ENCODE measurements at places on chromosomes 5 and 9.

DNA sequence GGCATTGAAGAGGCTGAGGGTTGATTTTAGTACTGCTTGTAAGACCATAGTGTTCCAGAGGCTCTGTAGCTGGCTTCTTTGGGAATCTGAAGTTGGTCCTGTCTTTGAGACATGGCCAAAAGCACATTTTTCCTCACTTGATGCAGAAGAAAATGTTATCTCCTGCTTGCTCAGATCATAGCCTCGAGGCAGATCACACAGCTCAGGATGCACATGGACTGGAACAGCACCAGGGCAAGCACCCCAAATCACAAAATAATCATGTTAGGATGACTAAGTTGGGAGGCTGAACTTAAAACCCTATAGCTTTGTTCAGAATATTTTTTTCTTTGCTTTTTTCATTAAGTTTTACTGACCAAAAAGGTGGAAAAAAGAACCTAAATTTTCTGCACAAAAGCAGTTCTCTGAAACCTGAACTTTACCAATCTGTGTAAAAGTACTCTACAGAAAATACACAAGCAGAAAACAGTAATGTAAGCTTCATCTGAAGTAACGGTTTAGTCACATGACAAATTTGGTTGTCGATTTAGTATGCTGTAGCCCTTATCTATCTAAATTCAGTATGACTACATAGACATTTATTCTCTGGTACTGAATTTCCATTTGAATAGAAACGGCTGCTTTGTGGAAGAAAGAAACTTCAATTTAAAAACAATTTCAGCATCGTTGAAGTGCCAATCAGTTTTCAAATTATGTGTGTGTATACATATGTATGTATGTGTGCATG is 3.4 kb downstream of the KLHL9 start:
- no peak for DNase-seq

GRCh38 chr5:103801681-103802080 is 239.1 kb upstream of the NUDT12 start:
- DNase-seq, result no peak

DNA sequence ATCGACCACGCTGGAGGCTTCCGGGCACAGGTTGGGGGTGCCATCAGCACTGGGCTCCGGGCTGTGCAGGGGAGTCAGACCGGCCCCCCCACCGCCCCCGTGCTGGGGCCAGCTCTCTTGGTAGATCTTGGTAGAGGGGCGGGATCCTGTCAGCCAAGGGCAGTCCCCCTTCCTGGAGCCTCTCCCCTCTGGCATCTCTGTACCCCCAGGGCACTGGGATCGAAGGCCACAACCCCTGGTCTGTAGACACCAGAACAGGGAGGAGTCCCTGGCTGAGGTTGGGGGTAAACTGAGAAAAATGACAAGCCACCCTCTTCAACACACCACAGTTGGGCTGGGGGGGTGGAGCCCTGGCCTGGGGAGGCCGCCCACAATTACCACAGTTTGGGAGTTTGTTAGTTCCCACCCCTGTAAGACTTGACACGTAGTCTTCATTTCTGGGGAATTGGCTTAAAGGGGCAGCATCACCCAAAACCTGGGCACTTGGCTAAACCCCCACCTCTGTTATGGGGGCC is 882 bp downstream of the CERCAM start:
- peak; percentile 28 for DNase-seq

GRCh38 chr5:1946122-1946677 is 63.5 kb upstream of the IRX4 start:
- DNase-seq, result no peak

GRCh38 chr5:103894882-103895281 is 332.3 kb upstream of the NUDT12 start:
- DNase-seq, result no peak

- DNase-seq, result no peak
Measured at GRCh38 chr9:133954862-133955529, 37.1 kb downstream of the VAV2 start.

DNA sequence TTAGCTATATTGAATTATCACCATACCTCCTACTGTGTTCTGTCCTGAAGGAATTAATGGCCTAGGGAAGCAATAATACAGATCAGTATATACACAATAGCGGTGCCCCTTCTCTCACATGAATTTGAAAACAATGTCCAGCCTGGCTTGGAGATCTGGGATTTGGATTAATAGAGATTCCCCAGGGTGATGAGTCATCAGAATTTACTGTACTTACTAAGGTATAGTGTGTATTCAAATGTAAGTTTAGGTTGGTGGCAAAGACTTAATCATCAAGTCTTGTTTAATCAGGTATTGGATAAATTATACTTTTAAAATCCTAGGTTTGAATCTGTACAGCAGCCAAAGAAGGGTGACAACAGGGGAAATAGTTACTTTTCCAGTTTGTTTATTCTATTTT is 121.5 kb downstream of the FEM1C start:
- DNase-seq, result peak; percentile 56

- DNase-seq, result no peak
Measured at GRCh38 chr5:110616009-110616408, 110.5 kb downstream of the TMEM232 start.

- DNase-seq, result peak; percentile 4
Measured at GRCh38 chr9:2109069-2109650, 94.0 kb downstream of the SMARCA2 start.

DNA sequence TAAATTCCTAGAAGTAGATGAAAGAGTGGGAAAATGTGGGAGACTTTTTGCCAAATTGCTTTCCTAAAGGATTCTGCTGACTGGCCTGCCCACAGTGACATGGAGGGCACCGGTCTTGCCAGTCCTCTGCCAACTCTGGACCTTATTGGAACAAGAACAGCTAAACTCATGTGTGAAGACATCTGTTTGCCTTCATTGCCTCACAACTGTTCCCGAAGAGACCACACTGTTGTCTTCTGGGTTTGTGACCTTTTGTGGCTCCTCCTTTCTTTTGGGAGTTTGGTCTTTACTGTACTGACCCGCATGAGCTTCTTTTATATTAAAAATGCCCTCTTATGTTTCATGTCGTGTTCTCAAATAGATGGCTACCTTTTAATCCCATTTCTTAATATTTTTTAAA is 16.1 kb upstream of the WNK2 start:
- DNase-seq, result no peak

DNA sequence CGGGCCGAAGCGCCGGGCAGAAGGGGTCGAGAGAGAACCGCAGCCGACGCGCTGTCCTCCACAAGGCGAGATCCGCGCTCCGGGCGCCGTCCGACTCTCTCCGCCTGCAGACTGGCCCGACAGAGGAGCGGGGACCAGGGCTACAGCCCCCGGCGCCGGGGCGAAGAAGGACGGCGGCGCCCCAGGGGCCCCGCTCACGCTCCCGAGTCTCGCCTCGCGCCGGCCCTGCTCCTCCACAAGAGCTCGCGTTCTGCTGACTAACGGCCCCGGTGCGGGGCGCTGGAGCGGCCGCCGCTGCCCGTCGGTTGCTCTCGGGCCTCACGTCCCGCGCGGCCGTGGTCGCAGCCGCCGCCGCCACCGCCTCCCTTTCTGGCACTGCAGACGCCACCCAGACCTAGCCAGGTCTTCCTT is 338 bp downstream of the ABHD17B start:
- no peak for DNase-seq

GRCh38 chr9:111038331-111039230 is at the start of gene LPAR1:
LPAR1 (minus strand) TSS chr9:111038470; CDS start chr9:110972117, 66,353 bp downstream.
- peak; percentile 70 for DNase-seq

DNA sequence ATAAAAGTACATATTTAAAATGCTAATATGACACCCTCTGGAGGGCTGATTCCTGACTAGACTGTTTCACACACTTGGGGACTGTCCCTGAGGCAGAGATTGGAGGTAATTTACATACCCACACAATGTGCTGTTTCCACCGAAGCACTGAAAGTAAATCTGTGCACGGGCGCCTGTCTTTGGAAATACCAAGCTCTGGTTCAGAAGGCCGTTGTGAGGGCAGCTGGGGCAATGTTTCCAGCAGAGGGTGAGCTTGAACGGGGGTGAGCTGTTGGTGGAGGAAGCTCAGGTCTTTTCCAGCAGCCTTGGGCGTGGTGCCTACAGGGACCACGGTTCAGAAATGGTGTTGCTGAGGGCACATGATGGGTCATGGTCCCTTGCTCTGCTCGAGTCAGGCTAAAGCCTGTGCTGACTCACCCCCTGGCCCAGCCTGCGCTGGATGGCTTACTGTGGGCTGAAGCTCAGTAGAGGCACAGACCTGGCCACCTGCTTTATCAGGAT is 25.8 kb upstream of the HMCN2 start:
- DNase-seq, result peak; percentile 58

- DNase-seq, result no peak
Measured at GRCh38 chr9:111920531-111920930, 23.9 kb downstream of the UGCG start.

- DNase-seq, result no peak
Measured at GRCh38 chr5:107395632-107396350, 274.9 kb downstream of the EFNA5 start.

DNA sequence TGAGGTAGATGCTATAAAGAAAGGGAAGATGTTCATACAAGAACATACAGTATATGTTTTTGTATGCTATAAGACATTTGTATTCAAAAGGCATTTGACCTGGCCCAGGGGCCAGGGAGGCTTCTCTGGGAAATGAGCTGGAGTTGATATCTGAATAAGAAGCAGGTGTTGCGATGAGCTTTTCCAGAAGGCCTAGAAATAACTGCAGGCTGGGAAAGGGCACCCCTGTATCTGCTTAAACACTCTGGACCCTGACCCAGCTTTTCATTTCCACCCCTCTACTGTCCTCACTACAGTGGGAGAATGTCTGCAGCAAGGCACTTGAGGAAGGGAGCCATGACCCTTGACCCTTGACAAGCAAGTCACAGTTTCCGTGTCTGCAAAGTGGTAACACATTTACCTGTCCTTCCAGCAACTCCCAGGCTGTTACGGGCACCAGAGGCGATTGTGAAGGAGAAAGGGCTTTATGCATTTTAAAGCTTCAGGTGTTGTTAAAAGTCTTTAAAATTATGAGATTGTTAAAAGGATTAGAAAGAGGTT is 88.2 kb upstream of the PANK3 start:
- no peak for DNase-seq

DNA sequence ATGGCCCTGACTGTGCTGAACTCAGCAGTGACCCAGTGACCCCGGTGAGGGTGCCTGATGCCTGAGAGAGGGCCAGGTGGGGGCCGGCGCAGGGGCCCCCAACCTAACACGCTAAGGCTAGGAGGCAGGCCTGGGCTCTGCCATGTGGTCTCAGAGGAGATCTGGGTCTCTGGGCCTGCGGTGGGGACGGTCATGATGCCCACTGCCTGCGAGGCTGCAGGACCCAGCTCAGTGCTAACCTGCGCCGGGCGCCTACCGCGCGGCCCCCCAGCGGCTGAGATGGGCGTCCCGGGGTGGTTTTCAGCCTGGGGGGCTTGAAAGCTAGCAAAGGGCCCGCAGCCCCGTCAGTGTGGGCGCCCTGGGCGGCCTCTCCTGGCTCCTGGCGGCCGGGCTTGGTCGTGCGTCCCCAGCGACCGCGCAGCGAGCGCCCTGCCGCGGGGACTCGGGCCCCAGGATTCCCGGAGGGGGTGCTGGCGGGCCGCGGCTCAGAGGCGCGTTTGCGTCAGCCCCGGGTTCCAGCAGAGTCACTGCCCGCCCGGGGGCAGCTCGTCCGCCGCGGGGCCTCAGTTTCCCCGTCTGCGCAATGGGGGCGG is 2.5 kb downstream of the EGFL7 start:
- peak; percentile 39 for DNase-seq

DNA sequence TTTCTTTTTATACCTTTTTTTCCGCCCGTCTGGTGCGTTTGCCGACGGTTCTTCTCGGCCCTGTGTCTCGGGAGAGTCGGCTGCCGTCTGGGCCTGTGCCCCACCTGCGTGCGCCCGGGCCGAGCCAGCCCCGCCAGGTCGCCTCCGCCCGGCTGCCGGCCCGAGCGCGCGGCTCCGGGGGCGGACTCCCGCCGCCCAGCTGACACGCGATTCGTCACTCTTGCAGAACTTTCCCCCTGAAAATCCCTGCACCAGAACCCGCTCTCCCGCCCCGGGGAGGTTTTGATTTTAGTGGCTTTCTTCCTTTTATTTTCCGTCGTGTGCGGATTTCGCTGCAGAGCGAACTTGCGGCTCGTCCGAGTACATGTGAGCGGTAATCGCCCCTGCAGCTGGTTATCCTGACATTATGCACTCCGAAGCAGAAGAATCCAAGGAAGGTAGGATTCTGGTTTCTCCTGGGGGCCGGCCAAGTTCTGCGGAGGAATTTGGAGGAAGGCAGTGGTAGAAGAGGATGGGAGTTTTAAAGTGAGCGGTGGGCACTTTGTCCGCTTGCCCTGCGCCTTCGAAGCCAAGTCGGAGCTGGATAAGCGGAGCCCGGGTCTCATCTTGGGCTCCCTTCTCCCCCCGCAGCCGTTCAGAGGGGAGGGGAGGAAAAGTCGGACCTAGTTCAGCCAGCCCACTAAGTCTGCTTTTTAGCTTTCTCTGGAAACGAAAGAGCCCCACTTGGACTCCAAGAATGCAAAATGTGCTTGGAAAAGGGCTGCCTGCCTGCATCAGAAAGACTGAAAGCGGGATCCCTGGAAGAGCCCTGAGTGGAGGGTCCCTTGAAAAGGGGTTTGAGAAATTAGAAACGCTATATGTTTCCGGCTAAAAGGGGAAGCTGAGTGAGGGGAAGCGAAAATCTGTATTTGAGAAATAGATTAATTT is at the start of gene TNFAIP8:
Gene TNFAIP8, plus strand, starts transcription at position 335 of the 927 bp plus-strand sequence. Its CDS starts 72 bp downstream, at position 407.
- DNase-seq, result peak; percentile 72

- no peak for DNase-seq
Measured at GRCh38 chr5:178308541-178309092, 76.0 kb upstream of the PHYKPL start.

DNA sequence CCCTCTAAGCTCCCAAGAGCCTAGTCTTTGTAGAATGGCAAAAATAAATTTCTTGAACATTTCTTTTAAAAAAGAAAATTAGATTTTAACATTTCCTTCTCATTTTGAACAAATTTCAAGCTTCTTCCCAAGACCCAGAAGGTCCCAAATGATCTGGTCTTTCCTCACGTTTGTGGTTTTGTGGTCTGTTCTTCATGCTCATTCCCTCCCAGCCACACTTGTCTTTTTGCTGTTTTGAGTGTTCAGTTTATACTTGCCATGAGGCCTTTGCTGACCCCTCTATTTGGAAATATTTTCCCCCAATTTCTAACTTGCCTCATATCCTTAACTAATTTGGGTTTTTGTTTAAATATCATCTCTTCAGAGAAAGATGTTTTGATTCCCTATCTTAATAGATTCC is 133.4 kb upstream of the PAPPA start:
- DNase-seq, result no peak

GRCh38 chr9:18849890-18850677 is 182.9 kb downstream of the SAXO1 start:
- no peak for DNase-seq

- DNase-seq, result no peak
Measured at GRCh38 chr9:545480-545879, 296.0 kb upstream of the DMRT1 start.

GRCh38 chr5:133196441-133197085 is 144.8 kb downstream of the HSPA4 start:
- DNase-seq, result no peak

- no peak for DNase-seq
Measured at GRCh38 chr5:37787742-37788141, 52.1 kb downstream of the GDNF start.

Data from ELR (cell line).